ENCODE measurements at places on chromosomes 6 and 20.

GRCh38 chr6:152272486-152272885, 364.7 kb downstream of the SYNE1 start:
- peak; percentile 3 for DNase-seq

DNA sequence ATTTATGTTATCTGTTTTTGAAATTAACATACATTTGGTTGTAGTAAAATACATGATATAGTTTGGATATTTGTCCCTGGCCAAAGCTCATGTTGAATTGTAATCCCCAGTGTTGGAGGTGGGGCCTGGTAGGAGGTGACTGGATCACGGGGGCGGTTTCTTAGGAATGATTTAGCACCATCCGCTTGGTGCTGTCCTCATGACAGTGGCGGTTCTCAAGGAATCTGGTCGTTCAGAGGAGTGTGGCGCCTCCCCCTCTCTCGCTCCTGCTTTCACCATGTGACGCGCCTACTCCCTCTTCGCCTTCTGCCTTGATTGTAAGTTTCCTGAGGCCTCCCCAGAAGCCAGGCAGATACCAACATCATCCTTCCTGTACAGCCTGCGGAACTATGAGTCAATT, 29.0 kb downstream of the CTCFL start:
- no peak for DNase-seq

GRCh38 chr20:57596998-57597939, 23.0 kb downstream of the ZBP1 start:
- peak; percentile 63 for DNase-seq

DNA sequence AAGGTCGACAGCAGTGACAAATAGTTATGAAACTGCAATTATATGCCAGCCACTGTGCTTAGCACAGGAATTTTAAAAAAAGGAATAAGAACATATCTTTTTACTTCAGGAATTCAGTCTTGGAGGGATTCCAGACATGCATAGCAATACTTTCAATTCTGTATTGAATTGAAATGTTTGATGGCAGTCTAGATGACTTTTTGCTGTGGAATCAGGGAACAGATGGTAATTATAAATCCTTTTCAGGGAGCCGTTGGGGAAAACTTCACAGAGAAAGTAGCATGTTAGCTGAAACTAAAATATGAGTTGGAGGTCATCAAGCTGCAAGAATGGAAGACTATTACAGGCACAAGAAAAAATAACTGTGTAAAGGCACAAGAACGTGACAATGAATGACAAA, 74.8 kb downstream of the IMPG1 start:
- no peak for DNase-seq

DNA sequence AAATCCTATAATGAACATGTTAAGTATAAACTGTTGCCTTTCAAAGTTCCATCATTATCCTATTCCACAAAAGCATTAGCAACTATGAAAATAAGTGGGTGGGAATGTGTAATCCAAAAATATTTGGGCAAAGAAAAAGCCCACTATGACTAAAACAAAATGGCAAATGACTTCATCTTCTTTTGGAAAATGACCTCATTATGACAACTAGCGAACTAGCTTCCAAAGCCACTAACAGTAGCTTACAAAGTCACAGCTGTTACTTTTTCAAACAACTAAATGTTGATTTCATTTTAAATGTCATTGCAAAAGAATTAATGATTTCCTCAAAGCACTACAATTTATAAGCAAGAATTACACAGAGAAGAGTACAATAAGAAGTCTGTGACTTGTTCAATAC, 49.8 kb upstream of the RUNX2 start:
- no peak for DNase-seq

DNA sequence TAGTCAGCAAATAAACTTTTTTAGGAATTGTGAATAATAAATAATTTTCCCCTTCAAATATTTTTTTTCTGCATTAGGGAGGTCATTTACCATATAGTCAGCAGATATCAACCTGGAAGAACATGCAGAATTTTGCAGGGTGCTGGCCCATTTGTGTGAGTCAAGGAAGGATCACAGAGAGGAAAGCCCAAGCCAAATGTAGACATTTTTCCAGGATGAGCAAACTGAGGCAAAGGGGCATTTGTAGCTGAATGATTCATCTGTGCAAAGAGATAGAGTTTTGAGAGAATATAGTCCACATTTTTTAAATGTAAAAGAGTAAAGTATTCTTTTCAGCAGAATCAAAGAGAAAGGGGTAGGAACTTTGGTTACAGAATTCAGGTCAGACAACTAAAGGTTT, 555.5 kb upstream of the MARCKS start:
- no peak for DNase-seq

GRCh38 chr6:139289233-139289632, 2.6 kb downstream of the TXLNB start:
- DNase-seq = no peak

DNA sequence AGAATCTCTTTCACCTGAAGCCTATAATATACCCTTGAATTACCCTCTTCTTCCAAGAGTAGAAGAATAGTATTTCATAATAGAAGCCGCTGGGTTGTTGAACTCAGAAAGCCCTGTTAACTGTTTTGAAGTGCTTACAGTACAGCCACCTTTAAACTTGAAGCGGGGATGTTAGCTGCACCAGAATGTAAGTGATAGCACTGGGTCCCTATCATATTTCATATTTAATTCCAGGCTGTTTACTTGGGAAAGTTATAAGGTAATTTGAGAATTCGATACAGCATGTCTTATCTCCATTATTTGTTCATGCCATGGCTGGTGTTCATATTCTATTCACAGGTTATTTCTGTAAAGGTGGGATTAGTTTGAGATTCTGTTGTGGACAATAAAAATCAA, 63.5 kb upstream of the VSTM2L start:
- DNase-seq = no peak

DNA sequence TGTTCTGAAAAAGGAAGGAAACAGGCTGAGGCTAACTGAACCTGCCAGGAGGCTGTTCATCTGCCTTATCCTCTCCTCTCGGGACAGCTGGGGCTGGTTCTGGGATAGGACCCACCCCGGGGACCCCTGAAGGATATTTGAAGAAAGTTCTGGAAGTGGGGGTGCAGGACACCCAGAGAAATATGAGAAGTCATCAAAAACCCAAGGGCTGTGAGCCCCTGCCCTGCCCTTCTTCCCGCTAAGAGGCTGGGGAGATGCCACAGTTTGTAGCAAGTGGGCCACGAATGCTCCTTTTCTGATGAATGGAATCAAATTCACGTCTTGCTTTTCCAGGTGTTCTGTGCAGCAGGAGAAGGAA, 37.9 kb downstream of the TMEM242 start:
- no peak for DNase-seq

DNA sequence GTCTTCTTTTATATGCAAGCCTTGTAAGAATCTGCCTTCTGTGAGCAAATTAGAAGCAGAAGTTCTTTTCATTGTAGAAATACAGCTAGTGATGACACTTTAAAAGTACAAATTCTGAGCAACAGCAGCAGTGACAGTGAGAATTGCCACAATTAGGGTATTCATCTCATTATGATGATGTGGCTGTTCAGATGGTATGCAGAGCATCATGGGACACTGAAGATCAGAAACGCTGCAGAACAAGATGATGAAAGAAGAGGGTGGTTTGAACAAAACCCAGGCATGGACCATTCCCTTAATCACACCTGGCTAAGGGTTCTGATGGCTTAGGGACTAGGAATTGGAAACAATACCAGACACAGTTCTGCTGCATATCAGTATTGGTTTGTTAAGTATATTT, 312.7 kb upstream of the TBX18 start:
- DNase-seq = no peak

- DNase-seq = no peak
Measured at GRCh38 chr20:32449057-32449889, 91.1 kb downstream of the ASXL1 start.

DNA sequence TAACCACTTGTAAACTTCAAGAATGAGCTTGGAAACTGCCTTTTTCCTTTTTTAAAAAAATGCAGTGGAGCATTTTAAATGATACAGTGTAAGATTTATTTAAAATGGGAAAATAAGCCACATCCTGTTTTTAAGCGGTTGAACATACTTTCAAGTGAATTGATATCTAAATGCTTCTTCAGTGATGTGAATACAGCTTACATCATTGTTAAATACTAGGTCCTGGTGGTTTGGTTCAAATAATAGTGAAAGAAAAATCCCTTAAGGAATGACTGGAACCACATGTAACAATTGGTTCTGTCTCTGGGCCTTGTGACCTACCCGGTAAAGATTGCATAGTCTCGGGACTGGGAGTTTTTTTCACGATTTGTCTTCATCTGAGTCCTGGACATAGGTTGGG, 44.2 kb downstream of the BMP6 start:
- no peak for DNase-seq

- no peak for DNase-seq
Measured at GRCh38 chr6:13854716-13855250, 40.4 kb upstream of the MCUR1 start.

GRCh38 chr6:30683183-30683979, 3.1 kb downstream of the PPP1R18 start:
- no peak for DNase-seq

DNA sequence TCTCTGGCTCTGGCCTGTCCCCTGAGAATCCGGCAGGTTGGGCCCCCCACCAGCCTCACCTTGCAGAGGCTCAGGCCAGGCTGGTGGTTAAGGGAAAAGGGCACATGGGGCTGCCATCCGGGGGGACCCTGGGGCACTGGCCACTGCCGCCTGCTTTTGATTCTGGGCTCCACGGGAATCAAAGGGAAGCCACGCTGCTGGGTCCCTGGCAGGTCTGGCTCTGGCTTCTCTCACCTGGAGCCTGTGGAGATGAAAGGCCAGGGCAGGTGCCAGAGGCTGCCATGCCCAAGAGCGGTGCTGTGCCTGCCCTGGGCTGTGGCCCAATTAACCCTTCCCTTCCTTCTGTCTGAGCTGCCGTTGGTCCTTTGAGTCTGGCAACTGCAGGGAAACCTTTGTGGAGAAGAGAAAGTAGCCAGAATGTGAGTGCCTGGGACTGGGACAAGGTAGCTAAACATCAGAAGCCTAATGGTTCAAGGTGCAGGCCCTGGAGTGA, 9.4 kb upstream of the CDH22 start:
- no peak for DNase-seq

GRCh38 chr6:5610640-5611039, 349.3 kb downstream of the FARS2 start:
- DNase-seq = no peak

DNA sequence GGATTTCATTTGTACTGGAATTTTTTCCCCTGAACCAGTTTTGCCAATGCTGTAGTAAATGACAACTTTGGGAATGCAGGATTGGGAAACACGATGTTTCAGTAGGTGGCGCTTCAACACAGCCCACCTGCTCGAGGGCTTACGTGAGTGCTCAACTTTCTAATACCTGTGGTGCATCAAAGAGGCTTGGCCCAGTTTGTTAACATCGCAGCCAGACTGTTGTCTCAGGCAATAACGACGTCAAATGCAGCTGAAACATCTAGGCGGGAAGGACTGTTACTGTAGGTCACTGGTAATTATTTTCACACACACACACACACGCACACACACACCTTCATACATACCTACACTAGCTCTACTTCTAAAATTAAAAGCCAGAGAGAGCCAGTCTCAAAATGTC, 815.5 kb upstream of the SLC35B3 start:
- peak; percentile 44 for DNase-seq

DNA sequence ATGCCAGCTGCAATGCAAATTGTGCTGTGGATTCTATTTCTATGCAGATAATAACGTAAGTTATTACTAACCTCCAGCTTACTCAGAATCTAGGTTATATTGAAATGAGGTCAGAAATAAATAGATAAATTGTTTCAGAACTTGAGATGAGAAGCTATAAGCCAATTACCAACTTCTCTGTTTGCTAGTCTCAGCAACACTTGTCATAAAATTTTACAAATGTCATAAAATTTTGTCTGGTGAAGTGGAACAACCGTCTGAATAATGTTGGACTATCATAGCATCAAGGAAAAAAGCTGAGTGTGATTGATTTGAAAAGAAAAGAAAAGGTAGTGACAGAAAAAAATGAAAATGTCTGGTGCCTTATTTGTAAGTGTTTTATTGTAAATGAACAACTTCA, 36.7 kb downstream of the COL9A1 start:
- DNase-seq = no peak

- no peak for DNase-seq
Measured at GRCh38 chr6:134539865-134540323, 222.0 kb upstream of the SGK1 start.

GRCh38 chr20:63323357-63323981, 30.5 kb downstream of the COL20A1 start:
- DNase-seq = no peak

DNA sequence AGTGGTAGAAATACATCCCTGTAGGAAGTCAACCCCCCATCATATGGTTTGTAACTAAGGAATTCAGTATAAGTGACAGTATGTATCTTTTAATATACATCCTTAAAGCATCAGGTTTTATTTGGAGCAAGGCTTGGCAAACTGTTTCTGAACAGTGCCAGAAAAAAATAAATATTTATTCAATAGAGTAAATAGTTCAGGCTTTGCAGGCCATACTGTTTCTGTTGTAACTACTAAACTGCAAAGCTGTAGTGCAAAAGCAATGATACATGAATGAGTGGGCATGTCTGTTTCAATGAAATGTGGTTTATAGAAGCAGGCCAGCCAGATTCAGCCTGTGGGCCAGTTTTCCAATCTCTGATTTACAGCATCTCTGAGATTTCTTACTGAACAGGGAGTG, 977 bp downstream of the MEI4 start:
- DNase-seq = no peak

GRCh38 chr6:13368731-13369115, 40.4 kb upstream of the TBC1D7 start:
- DNase-seq = no peak

- DNase-seq = no peak
Measured at GRCh38 chr6:90221403-90221802, 75.2 kb downstream of the BACH2 start.

Measured in LoVo (cell line).